Astrocyte (in vitro differentiated cells and primary cell): ENCODE measurements at places on chromosomes 12 and 14. TPM values are rescaled to one million over a fixed set of nuclear protein-coding genes. Genes with fewer than 3 reads are reported as not detected.

The TAS2R42 gene
- not detected in 2 replicates for total RNA-seq

The GLIPR1L1 gene
- total RNA-seq: not detected in 2 replicates

The CMAS gene
- total RNA-seq: 36.7 and 37.9 TPM in 2 replicates

The SDS gene
- total RNA-seq: not detected in 2 replicates

The CYP46A1 gene
- total RNA-seq: 0.41 and 0.52 TPM in 2 replicates

The MYH7 gene
- not detected in 2 replicates for total RNA-seq

GRCh38 chr14:59197695-59198262, 9.3 kb downstream of the DAAM1 start:
- no peak overlapping the region for H3K4me3 ChIP-seq
- no peak overlapping the region for H3K27ac ChIP-seq
- H3K4me1 ChIP-seq: no peaks in the 10 kb centered on the region
- DNase-seq: no peak
- H3K36me3 ChIP-seq: no peaks in the 10 kb centered on the region

- no peak overlapping the region for H3K27ac ChIP-seq
- peaks cover 12% of the 10 kb centered on the region for H3K4me1 ChIP-seq
- no peak overlapping the region for H3K4me3 ChIP-seq
- no peak for DNase-seq
- H3K36me3 ChIP-seq: no peaks in the 10 kb centered on the region
Measured at GRCh38 chr14:63435204-63435603, 108.0 kb downstream of the PPP2R5E start.

DNA sequence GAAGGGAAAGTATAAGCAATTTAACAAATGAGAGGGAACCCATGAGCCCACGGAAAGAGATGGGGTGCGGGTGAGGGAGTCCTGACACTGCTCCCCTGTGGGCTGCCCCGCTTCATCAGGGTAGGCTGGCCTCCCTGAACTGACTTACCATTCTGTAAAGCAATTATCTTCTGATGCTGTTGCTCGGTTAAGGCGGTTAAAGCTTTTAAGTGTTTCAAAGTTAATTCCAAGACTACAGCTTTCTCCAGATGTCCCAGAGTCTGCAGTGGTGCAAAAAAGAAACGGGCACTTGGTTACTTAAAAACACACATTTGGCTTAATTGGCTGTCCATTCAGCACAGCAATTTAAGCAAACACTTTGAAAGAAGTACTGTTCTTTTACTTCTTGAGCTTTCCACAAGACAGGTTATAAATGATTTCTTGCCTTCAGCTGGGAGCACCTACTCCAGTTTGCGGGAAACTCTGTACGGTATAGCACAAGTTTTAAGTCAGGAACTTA, 1.3 kb downstream of the BHLHE41 start:
- H3K27ac ChIP-seq: peak overlapping the region; percentile 67
- peak overlapping the region; percentile 69 for H3K4me3 ChIP-seq
- DNase-seq: no peak
- H3K36me3 ChIP-seq: no peaks in the 10 kb centered on the region
- H3K27me3 ChIP-seq: peaks cover 8% of the 10 kb centered on the region

- H3K4me1 ChIP-seq: no peaks in the 10 kb centered on the region
- no peaks in the 10 kb centered on the region for H3K36me3 ChIP-seq
- no peak for DNase-seq
- H3K27me3 ChIP-seq: no peaks in the 10 kb centered on the region
- H3K4me3 ChIP-seq: no peak overlapping the region
Measured at GRCh38 chr12:46983959-46984841, 95.2 kb upstream of the PCED1B start.

DNA sequence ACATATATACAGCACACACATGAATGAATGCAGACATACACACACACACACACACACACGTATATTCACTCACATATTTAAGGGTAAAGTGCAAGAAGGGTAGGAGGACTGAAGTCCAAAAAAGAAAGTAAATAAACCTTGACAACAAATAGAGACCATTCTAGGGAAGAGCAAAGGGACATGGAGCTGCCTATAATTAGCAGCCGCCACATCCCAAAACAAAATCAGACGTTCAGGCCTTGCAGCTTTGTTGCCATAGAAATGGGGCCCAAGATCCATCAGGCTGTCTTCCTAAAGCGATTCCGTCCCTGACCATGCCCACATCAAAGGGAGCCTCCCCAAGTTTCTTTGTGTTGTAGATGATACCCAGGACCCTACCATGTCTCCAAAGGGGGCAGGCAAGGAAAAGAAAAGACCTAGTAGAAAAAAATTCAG, 703.5 kb upstream of the TBX3 start:
- peaks cover 8% of the 10 kb centered on the region for H3K4me1 ChIP-seq
- DNase-seq: no peak
- no peaks in the 10 kb centered on the region for H3K36me3 ChIP-seq
- no peak overlapping the region for H3K4me3 ChIP-seq
- H3K27me3 ChIP-seq: no peaks in the 10 kb centered on the region

GRCh38 chr12:118271770-118272417, 100.8 kb downstream of the TAOK3 start:
- no peak overlapping the region for H3K4me3 ChIP-seq
- H3K27ac ChIP-seq: no peak overlapping the region
- no peak for DNase-seq

DNA sequence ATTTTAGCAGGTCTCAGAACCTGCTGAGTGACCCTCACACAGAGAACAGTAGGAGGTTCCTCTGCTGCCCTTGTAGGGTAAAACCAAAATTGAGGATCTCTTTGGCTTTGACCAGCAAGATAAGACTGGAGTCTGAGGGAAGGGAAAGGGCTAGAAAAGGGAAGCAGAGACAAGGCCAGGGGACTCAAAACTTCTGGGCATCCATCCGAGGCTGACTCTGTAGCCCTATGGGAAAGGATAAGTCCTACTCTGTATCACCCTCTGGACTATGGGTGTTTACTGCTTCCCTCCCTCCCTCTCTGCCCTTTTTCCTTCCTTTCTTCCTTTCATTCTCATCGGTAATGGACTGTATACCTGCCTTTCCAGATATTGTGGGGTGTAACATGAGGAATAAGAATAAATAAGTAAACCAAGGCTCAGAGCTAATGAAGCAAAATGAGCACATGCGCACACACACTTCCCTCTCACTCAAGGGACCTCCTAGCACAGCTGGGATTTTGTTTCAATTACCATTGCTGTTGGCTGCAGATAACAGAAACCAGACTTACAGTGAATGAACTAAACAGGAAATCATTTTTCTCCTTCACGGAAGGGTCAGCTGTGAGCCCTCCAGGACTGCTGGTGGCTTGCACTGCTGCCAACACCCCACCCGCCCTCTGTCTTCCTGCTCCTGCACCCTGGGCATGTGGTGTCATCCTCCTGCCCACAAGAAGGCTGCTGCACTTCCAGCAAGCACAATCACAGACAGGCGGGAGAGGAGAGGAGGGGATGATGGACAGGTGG, 404.4 kb upstream of the CCDC196 start:
- no peak overlapping the region for H3K27ac ChIP-seq
- no peaks in the 10 kb centered on the region for H3K36me3 ChIP-seq
- no peaks in the 10 kb centered on the region for H3K4me1 ChIP-seq
- no peak overlapping the region for H3K4me3 ChIP-seq
- peak; percentile 43 for DNase-seq

- no peak overlapping the region for H3K4me3 ChIP-seq
- DNase-seq: peak; percentile 32
- H3K27me3 ChIP-seq: no peaks in the 10 kb centered on the region
- H3K4me1 ChIP-seq: no peaks in the 10 kb centered on the region
- H3K27ac ChIP-seq: no peak overlapping the region
- no peaks in the 10 kb centered on the region for H3K36me3 ChIP-seq
Measured at GRCh38 chr12:43444940-43445564, 107.0 kb downstream of the ADAMTS20 start.

DNA sequence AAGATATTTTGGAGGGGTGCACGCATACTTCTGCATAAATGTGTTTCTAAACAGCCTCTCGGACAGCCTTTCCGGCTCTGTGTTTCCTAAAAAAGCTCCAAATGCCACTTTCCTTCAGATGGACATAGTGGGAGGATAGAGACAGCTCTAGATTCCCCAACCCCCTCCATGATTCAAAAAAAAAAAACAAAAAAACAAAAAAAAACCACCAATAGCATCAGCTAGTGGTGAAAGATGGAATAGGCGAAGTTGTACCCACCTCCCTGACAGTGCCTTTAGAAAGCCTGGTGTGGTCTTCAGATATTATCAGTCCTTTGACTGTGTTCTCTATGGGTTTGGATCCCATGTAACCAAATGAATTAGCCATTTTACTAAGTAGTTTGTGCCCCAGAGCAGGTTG, 94.1 kb downstream of the PHETA1 start:
- no peaks in the 10 kb centered on the region for H3K36me3 ChIP-seq
- H3K27me3 ChIP-seq: peaks cover 22% of the 10 kb centered on the region
- H3K27ac ChIP-seq: no peak overlapping the region
- no peak for DNase-seq
- H3K4me1 ChIP-seq: no peaks in the 10 kb centered on the region
- H3K4me3 ChIP-seq: no peak overlapping the region

DNA sequence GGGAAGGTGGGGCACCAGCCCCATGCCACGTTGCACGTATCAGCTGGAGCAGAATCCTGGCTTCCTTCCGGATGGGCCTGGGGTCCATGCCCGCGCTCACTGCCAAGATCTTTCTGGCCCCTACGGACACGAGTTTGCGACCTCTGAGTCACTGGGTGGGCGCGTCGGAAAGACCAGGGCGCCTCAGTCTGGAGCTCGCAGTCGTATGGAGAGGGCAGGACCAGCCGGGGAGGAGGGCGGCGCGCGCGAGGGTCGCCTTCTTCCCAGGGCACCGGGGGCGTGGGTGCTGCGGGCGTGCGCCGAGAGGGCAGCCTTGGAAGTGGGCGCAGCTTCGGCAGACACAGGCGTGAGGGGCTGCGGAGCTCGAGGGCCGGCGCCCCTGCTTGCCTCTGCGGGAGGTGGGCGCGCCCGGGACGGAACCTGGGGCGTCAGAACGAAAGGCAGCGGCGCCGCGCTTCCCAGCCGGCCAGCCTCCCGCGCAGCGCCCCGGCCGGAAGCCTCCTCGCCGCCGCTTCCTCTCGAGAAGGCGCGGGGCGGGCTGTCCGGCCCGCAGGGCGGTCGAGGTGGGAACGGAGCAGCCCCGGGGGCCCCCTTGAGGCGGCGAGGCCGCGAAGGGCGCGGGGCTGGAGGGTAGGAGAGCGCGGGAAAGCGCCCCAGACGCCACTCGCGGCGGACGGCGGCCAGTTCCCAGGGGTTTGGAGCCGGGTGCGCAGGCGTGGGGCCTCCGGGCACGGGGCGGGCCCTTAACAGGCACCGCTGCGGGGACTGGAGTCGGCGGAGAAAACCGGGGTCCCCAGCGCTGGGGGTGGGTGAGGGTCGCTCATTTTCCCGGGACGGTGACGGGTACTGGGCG, at the start of gene ARL6IP4:
Gene ARL6IP4 (plus strand): TSS at position 499 of the 853 bp plus-strand sequence. CDS start 459 bp downstream, outside the sequence.
- H3K4me3 ChIP-seq: peak within 1 kb of the TSS; percentile 83
- peak within 1 kb of the TSS; percentile 67 for H3K27ac ChIP-seq
- no peaks in the 10 kb centered on the region for H3K36me3 ChIP-seq
- no peaks in the 10 kb centered on the region for H3K27me3 ChIP-seq
- DNase-seq: peak; percentile 36
- peaks cover 53% of the 10 kb centered on the region for H3K4me1 ChIP-seq

DNA sequence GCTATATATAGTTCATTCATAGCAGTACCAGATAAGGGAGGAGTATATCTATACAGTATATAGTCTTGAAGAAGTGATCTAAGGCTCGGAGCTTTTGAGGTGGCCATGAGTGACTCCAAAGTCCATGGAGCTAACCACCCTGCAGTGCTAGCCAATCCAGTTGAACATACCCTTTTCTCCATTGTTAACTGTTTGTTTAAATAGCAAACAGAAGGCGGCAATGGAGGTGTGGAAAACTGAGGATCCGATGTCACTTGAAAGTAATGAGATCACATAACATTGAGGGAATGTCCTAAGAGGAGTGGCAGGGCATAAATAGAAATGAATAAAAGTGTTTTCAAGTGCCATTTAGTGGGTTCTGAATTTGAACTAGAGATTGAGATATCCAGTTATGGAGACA, 12.4 kb upstream of the SNAPC1 start:
- H3K36me3 ChIP-seq: peaks cover 41% of the 10 kb centered on the region
- peaks cover 3% of the 10 kb centered on the region for H3K4me1 ChIP-seq
- H3K27me3 ChIP-seq: no peaks in the 10 kb centered on the region
- no peak overlapping the region for H3K4me3 ChIP-seq
- DNase-seq: no peak

DNA sequence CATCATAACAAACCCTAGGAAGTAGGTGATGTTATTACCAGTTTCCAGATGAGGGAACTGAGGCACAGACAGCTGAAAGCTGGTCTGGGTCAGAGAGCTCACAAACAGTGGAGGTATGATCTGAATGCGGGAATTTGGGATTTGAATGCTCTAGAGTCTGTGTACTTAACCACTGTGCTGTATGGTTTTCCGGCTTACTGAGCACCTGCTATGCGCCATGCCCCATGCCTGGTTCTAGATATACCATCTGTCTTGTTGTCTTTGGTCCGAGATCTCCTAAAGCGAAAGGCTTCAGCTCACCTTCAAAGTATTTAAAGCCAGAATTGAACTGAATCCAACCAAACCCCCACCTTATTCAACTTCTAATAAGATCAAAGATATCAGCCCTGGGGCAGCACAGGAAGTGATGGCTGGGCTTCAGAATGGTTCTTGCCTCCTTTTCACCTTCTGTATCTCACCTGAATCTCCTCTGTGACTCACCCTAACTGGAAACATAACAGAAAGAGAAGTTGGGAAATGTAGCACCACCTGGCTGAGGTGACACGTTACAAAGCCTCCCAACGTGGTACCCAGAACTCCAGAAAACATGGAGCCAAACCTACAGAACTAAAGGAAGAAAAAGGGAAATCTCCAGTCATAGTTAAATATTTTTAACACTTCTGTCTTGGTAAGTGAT, 54.3 kb downstream of the PRMT8 start:
- H3K27me3 ChIP-seq: no peaks in the 10 kb centered on the region
- DNase-seq: no peak
- H3K27ac ChIP-seq: no peak overlapping the region
- no peaks in the 10 kb centered on the region for H3K36me3 ChIP-seq
- no peaks in the 10 kb centered on the region for H3K4me1 ChIP-seq

DNA sequence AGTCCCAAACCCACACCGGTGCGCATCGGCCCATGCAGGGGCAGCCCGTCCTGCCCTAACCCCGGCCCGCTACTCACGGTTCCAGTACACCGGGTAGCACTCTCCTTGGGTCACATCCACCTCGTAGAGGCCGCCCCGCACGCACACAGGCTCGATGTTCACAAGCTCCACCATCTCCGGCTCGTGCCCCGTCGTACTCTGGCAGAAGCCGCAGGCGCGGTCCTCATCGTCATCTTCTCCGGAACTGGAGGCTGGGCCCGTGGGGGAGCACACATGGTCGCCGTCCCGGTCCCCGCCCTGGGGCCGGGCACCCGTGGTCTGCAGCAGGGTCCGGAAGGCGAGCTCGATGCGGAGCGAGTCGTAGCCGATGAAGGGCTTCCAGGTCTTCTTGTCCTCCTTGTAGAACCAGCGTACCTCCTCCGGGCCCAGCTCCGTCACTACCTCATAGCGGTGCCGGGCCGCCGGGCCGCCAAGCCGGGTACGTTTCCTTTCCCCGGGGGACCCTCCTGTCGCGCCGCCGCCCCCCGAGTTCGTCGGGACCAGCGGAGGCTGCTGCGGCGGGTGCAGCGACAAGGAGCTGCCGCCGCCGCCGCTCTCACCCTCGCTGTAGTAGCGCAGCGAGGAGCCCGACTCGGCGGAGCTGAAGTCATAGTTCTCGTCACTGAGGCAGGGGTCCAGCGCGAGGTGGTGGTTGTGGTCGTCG, 788 bp downstream of the DDHD1 start:
- peaks cover 6% of the 10 kb centered on the region for H3K4me1 ChIP-seq
- peak overlapping the region; percentile 80 for H3K4me3 ChIP-seq
- peak; percentile 24 for DNase-seq
